ENCODE measurements at places on chromosomes 3 and 15.

DNA sequence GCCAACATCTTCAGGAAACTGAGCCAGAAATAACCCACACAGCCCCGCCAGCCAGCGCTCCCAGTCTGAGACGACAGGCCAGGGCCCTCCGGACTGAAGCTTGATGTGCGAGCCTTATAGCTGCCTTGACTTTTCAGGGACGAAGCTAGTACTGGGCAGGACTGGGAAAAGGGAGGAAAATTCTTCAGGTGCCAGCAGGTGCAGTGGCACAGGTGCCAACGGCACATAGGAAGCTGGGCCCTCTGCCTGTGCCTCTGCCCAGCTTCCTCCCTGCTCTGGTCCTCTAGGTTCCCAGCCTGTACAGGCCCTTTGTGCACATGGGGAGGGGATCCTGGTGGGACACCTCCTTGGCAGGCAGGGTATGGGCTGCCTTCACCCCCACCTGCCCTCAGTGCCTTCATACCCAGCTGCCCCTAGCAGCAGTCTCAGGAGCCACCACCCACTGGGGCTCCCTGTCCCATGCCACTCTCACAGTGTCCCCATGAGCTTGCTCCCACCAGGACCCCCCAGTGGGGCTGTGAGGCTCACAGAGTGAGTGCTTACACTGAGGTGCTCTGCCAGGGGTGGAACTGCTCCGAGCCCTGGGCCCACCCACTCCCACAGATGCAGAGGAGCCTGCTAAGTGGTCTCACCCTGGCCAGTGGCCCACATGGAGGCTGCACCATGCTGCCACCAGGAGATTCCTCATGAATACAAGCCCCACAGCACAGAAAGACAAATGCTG, 61.0 kb downstream of the DNAJB8 start:
- no peak for DNase-seq

GRCh38 chr3:4740397-4741105, 238.7 kb upstream of the BHLHE40 start:
- no peak for DNase-seq

DNA sequence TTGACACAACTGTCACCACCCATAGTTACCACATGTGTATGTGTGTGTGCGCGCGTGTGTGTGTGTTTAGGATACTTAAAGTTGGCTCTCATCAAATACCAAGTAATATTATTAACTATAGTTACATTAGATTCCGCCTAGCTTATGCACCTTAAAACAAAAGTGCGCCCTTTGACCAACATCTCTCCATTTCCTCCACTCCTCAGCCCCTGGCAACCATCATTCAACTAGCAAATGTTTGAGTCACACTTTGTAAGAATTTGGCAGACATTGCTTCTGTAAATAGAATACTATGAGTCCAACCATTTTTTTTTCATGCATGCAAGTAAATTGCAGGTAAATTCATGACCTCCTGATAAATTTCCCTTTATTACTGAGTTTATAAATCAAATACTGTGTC, 169.3 kb downstream of the GBE1 start:
- DNase-seq: no peak

GRCh38 chr3:131218196-131218595, 163.4 kb upstream of the NUDT16 start:
- DNase-seq: no peak

DNA sequence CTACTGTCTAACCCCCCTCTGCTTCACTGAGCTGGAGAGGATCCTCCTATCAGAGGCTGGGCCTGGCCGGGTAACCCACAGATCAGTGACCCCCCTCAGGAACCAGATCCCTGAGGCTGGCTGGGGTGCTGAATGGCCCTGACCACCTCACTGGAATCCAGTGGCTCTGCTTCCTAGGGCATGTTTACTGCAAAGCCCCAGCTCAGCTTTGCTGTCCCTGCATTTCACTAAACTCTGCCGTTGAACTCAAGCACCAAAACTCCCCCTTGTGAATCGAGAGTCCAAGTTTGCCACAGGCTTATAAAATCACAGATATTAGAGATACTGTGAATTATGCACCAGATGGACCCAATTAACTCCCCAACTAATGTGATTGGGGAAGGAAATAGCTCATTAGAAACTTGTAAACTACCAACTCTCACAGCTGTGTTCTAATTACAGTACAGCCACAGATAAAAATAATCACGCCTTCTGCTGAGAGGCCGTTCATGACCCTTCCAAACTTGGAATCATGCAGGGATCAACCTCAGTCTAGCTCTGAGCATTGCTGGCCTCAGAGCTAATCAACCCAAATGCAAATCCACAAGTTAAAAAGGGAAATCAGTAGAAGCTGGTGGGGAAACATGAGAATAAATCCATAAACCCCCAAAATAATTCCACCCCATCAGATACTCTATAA, 47.0 kb downstream of the OCA2 start:
- no peak for DNase-seq

- DNase-seq: no peak
These were observed 520.4 kb upstream of the MDFIC2 start for GRCh38 chr3:70832834-70833205.

DNA sequence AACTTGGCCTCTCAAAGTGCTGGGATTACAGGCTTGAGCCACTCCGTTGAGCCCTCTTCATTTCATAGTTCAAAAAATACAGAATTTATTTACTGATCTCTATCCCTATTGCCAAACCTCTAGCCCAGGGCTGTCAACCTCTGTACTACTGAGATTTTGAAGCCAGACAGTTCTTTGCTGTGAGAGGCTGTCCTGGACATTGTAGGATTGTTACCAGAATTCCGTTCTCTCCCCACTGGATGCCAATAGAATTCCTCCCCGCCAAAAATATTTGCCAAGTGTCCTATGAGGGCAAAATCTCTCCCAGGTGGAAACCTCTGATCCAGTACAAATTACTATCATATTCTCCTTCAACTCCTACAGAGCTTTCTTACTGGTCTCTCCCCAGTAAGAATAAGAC, 29.6 kb upstream of the ADAMTS9 start:
- DNase-seq: no peak

DNA sequence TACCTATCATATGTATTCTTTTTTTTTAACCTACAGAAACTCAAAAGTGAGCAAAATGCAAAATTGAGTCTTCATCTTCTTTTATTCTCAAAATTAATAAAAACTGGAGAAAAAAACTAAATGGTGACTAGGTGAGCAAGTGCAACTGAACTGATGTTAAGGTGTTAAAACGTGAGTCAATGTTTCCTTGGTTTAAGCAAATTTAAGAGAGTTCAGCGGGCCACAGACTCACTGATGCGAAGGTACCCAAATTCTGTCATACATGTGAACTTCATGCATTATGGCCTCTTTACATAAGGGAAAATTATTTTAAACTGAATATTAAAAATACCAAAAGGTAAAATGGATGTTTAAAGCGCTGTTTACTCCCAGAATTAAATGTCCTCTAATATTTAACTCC, 206.6 kb downstream of the FOXP1 start:
- no peak for DNase-seq

DNA sequence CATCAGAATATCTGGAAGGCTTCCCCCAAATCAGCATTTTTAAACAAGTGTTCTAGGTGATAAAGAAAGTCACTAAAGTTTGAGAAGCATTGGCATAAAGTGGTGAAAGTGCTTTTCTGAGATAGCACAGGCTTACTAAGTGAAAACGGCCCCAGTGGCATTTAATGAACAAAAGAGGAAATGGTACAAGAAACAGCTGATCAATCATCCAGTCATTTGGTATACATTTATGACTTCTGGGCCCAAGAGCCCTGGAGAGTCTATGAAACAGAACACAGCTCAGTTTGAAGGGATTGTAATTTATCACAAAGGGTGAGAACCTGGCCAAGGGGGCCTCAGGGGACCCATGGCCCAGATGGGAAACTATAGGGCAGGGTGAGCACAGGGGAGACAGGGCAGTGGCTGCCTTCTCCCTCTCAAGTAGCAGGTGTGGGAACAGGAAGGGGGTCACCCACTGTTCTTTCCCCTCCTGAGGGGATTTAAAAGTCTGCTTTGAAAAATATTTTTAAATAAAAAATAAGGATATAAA, 265.5 kb upstream of the ROPN1 start:
- DNase-seq: no peak

DNA sequence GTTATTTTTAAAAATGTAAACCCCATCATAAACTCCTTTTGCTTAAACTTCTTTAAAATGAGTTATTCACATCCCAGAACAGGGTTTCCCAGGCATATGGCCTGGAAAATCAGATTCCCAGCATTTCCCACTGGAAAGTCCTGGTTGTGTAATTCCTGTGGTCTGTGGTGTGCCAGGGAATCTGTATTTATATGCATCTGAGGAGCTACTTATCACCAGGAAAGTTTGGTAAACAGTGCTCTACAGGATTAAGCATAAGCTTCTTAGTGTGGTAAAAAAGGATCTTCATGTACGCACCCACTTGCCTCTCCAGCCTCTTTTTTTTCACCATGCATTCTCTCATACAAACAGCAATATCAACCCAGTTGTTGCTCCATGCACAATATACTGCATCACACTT, 28.2 kb downstream of the MEIS2 start:
- no peak for DNase-seq

GRCh38 chr15:67242708-67243111, 11.8 kb downstream of the AAGAB start:
- no peak for DNase-seq

GRCh38 chr3:195699388-195699771, 21.4 kb upstream of the MUC20 start:
- DNase-seq: no peak

- no peak for DNase-seq
These were observed 21.8 kb downstream of the SI start for GRCh38 chr3:165056510-165056909.

DNA sequence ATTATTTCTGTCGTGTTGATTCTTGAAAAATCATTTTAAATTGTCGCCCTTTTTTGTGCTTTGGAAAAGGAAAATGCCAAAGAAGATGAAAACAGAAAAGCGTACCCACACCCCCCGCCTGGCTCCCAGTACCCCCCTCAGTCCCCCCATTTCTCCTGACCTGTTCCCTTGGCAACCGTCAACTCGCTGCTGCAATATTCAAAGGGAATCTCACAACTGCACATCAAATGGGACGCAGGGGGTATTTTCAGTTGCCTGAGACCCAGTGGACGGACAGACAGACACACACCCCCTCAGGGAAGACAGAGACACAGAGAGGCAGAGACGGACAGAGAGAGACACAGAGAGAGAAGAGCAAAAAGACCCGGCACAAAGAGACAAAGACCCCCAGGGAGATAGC, 83.5 kb upstream of the PRR20G start:
- DNase-seq: no peak

DNA sequence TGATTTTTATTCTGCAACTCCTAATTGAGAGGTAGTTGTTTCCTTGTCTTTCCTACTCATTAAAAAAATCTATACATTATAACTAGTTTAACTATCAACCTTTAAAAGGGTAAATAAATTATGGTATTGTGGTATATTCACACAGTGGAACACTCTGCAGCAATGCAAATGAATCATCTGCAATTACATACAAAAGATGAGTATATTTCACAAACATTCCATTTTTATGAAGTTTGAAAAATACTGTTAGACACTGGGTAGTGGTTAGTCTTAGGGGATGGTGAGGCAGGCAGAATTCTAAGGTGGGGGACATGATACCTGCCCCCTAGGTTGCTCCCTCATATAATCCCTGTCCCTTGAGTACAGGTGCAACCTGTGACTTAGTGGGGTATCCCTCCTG, 44.0 kb upstream of the MAGI1 start:
- no peak for DNase-seq

Measured in ascending aorta (tissue), 2 donors.